Activated CD4-positive, alpha-beta T cell treated with anti-CD3 and anti-CD28 coated beads, Interleukin-2, amount 10 ng/mL, durations not matched to agents 7 days and 5 days (primary cell): ENCODE measurements at places on chromosomes 3 and 15. TPM values are rescaled to one million over a fixed set of nuclear protein-coding genes. Genes with fewer than 3 reads are reported as not detected.

BRK1 gene
- total RNA-seq, result 115 TPM

- H3K4me3 ChIP-seq, result no peak overlapping the region
- peaks cover 3% of the 10 kb centered on the region for H3K36me3 ChIP-seq
- no peak overlapping the region for H3K27ac ChIP-seq
- H3K27me3 ChIP-seq, result no peaks in the 10 kb centered on the region
Measured at GRCh38 chr15:76501726-76502125, 165.2 kb downstream of the ISL2 start.

GRCh38 chr3:126464093-126464492 lies 11.6 kb downstream of the ZXDC start:
- no peak for DNase-seq
- no peak overlapping the region for H3K27ac ChIP-seq
- no peaks in the 10 kb centered on the region for H3K27me3 ChIP-seq
- peaks cover 10% of the 10 kb centered on the region for H3K4me1 ChIP-seq
- peaks cover 50% of the 10 kb centered on the region for H3K36me3 ChIP-seq
- no peak overlapping the region for H3K4me3 ChIP-seq

- H3K4me1 ChIP-seq, result peaks cover 4% of the 10 kb centered on the region
- no peak overlapping the region for H3K27ac ChIP-seq
- DNase-seq, result no peak
Measured at GRCh38 chr3:113898892-113899291, 48.9 kb upstream of the ZDHHC23 start.

DNA sequence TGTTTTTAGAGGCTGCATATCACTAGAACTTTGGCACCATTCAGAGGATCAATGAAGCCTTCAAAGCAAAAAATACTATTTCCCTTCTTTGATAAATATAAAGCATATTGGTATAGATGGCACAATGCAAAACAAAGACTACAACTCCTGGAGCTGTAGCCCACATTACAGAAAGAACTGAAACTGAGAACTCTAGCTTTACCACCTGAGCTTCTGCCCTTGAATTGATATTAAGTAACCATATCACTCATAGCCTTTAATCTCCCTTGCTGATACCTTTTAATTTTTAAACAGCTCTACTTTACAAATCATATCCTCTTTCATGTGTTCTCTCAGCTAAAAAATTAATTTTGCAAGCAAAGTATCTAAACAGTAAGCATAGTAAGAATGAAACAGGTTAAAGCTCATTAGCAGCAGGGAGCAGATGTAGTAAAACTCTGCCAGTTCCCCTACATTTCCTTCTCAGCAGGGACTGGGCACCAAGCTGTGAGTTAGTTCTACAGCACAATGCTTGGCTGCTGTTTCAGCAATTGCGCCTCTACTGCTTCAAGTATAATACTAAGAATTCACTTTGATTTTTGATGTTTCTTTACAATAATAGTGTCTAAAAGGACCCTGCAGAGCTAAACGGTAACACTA lies 97.9 kb upstream of the NANOGP8 start:
- H3K27me3 ChIP-seq, result no peaks in the 10 kb centered on the region
- H3K4me3 ChIP-seq, result no peak overlapping the region
- DNase-seq, result no peak
- H3K4me1 ChIP-seq, result peaks cover 7% of the 10 kb centered on the region
